Motor neuron (in vitro differentiated cells): ENCODE measurements at places on chromosomes 6 and 20. TPM values are rescaled to one million over a fixed set of nuclear protein-coding genes. Genes with fewer than 3 reads are reported as not detected.

ADGRB3 gene
- total RNA-seq = 0.05 TPM in 1 of 2 replicates, not detected in the other

CASP8AP2 gene
- total RNA-seq = 20.1 and 20.7 TPM in 2 replicates

AVP gene
- total RNA-seq = not detected in 2 replicates

OR2B6 gene
- not detected in 2 replicates for total RNA-seq

GRCh38 chr6:166579237-166579850 lies 7.1 kb downstream of the RAMACL start:
- ATAC-seq = no peak

GRCh38 chr6:45156075-45156474 lies 172.1 kb upstream of the RUNX2 start:
- no peak for ATAC-seq

ANKEF1 gene
- 3.9 and 4.2 TPM in 2 replicates for total RNA-seq

METTL24 gene
- not detected in 2 replicates for total RNA-seq

DNA sequence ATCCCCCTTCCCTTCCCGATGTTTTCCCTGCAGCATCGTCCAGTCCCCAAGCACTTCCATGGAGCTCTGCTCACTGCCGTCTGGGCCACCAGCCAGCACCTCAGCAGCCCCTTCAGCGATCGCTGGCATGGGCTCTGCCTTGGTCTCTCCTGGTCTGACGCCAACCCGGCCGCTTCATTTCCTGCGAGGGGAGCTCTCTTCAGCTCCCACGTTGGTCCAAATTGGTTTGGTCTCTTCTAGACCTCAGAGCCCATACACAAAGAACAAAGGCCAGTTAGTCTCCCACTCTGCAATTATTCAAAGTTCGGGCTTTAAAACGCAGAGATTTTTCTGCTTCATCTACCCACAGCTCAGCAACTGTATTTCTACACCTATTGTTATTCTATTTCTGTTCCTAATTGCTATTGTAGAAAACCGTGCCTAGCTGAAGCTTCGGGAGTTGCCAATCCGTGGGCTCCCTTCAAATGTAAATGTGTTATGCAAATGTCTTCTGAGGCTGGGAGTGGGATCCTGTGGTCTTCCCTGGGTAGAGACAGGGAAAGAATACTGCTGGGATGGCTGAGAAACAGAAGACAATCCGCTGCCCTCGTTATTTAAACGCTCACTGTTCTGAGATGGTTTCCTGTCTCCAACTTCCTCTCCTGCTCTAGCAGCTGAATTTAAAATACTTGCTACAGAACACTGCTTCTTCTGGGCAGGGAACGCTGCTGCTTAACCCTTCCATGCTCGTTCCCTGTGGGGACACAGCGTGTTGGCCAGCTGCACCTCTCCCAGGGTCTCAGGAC lies 154.2 kb upstream of the QKI start:
- peak; percentile 84 for ATAC-seq

PHACTR3 gene
- total RNA-seq = 40.7 and 44.8 TPM in 2 replicates

DNA sequence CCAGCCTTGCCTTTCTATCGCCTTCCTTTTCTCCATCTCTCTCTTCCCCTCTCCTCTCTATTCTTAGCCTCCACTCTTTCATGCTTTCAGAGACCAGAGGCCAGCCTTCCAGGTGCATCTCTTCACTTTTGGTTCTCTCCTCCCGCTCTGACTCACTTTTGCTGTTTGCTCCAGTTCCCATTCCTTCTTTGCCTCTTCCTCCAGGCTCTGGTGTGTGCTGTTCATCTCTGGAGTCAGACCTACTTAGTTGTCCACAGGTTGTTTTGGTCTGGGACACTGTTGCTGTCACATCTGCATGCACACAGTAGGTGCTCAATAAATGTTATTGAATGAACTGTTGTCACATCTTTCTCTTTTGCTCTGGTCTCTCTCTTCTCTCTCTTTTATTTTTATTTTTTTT lies 1.6 kb upstream of the CDH22 start:
- ATAC-seq = no peak

- ATAC-seq = no peak
Measured at GRCh38 chr6:71476371-71476770, 187.8 kb downstream of the OGFRL1 start.

FAM184A gene
- total RNA-seq = 27.5 and 28.7 TPM in 2 replicates

EDN1 gene
- total RNA-seq = 0.31 and 0.38 TPM in 2 replicates

- peak; percentile 80 for ATAC-seq
Measured at GRCh38 chr6:34145161-34146020, 496 bp downstream of the GRM4 start.

GRCh38 chr6:133424359-133424758 lies 183.2 kb downstream of the EYA4 start:
- ATAC-seq = no peak
